Stimulated activated CD4-positive, alpha-beta T cell treated with anti-CD3 and anti-CD28 coated beads, Interleukin-2, amount 100 ng/mL, for 24 hours (primary cell): ENCODE measurements at places on chromosomes 2 and 18.

- no peak for DNase-seq
These were observed 122.5 kb downstream of the FHOD3 start for GRCh38 chr18:36419900-36420531.

GRCh38 chr2:107530046-107530445 is 296.6 kb upstream of the RGPD4 start:
- DNase-seq, result no peak

GRCh38 chr2:64036034-64036705 is 16.9 kb upstream of the VPS54 start:
- peak; percentile 26 for DNase-seq

GRCh38 chr2:133324150-133324561 is 244.1 kb downstream of the NCKAP5 start:
- DNase-seq, result no peak

DNA sequence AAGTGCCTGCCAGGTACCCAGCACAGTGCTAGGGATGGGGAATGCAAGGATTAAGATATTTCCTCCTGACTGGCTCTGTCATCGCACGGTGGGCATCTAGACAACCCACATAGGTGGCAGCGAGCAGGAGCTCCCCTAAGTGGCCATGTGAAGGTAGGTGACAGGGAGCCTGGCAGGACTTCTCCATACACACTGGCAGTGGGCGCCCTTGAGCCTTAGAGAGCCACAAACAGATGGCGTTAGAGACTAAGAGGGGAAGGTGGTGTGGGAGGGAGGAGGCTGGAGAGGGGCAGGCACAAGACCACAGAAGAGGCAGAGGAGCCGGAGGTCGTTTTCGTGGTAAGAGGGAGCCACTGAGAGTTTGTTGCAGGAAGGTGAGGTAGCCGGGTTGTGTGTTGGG is 15.2 kb downstream of the PRELID3A start:
- no peak for DNase-seq

GRCh38 chr2:216657086-216657855 is 24.1 kb downstream of the IGFBP2 start:
- DNase-seq, result no peak

DNA sequence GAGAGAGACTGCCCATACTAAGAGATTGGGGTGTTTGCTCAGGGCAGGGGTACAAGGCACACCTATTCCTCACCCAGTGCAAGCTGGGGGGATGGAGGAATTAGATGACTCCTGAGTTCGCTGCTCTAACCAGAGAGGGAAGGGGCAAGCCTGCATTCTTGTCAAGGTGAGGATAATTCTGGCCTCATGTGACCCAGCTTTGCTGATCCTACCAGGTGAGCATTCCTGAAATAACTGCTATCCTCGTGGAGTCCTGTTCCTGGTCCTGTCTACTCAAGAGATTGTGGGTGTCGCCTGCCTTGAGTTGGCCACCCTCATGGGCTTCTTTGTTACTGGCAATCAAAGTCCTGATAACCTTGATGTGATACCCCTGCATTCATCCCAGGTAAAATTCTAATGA is 206.0 kb downstream of the SPP2 start:
- no peak for DNase-seq

- DNase-seq, result no peak
These were observed 86.6 kb downstream of the SP100 start for GRCh38 chr2:230502593-230502992.

- DNase-seq, result no peak
These were observed 140.0 kb downstream of the ZEB2 start for GRCh38 chr2:144379851-144380311.

DNA sequence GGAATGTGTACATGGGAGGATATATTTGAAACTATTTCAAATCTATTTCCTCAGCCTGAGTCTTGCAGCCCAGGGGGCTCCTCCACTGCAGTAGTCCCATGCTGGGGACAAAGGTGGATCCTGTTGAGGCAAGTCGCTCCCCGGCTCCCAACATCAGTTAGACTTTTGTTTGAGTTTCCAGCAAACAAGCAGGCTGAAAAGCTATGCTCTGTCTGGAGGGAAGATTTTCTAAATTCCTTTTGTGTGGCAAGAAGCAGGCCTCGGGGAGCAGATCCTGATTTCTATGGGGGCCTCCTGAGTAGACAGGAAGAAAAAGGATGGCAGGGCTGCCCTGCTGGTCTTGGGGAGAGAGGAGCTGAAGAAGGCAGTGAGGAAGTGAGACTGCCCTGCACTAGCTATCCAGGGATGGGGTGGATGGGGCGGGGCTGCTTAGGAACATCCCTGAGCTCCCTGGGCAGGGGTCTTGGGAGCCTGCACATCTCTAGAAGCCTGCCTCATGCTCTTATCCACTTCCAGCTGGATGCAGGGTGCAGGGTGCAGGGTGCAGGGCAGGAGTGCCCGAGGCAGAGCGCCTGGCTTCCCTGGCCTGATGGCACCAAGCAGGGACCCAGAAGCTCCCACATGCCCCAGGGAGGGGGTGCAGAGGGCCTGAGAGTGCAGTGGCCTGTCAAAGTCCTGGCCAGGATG is 6.0 kb upstream of the CIB4 start:
- DNase-seq, result no peak

DNA sequence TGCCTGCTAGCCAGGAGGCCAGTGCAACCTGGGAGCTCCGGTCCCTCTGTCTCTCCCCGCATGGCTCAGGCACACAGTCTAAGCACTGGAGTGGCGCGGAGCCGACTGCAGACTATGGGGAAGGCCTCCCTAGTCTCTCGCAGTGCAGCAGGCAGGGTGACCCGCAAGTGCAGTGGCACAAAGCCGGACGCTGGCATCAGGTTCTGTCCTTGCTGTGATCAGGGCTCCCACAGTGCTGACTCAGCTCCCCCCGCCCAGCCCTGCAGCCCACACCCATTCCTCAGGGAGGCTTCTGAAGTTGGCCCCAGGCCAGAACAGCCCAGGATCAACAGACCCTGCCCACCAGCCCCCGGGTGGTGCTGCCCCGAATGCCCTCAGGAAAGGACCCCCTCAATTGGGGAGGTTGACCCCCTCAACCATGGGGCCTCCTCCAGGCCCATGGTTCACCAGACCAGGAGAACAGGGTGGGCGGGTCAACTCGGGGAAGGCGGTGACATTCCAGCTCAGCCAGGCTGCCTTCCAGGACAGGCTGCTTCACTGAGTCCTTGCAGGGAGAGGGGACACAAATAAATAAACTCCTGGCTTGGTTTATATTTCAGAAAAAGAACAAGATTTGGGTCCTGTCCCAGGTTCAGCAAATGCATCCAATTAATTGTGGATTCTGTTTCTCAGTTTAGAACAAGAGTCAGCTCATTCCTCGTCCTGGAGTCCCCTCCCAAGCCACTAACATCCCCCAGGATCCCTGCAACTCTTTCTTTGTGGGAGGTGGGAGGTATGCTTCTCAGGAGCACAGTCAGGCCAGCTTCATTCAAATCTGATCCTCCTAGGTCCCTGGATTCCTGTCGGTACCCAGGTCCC is 12.2 kb downstream of the BIN1 start:
- no peak for DNase-seq

GRCh38 chr2:151976945-151977353 is 121.9 kb downstream of the CACNB4 start:
- DNase-seq, result no peak

DNA sequence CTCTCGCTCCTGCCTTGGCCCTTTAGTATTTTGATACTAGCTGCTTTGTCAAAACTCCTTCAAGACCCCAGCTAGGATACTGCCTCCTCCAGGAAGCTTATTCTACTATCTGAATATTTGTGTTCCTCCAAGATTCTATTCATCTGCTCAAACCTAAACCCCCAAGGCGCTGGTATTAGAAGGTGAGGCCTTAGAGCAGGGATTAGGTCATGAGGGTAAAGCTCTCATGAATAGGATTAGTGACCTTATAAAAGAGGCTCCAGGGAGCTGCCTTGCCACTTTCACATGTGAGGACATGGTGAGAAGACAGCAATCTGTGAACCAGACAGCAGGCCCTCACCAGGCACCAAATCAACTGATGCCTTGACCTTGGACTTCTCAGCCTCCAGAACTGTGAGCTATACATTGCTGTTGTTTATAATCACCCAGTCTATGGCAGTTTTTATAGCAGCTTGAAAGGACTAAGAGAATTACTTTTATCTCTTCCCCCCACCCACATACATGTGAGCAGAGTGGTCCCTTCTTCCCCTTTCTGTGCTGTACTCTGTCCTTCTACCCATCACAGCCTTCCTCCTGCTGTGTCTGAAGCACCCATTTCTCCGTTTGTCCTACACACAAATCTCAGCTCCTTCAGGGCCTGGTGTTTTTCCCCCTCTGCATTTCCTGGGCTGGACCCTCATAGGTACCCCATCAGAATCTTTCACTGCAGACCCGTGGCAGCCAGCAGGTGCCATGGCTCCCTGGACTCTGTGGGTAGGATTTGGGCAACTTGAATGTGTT is 54.5 kb downstream of the HS1BP3 start:
- no peak for DNase-seq

DNA sequence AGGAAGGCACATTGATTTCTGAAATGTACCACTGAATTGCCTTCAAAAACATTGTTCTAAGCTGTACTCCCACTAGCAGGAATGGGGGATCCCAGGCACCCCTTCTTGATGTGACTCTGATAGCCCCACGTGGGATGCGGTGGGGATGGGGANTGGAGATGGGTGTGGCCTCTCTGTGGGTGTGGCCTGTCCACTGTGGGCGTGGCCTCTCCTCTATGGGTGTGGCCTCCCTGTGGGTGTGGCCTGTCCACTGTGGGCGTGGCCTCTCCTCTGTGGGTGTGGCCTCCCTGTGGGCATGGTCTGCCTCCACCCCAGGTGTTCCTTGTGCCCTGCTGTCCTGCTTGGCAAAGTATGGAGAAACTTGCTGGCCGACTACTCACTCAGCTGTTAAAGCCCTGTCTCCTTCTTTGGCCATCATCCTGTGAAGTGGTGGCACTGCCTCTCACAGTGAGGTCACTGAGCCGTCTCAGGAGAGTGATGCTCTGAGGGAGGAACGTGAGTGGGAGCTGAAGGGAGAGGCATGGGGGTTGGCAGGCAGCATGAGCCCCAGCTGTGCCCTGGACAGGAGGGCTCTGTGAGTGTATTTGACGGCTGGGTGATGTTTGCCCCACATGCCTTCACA is 6.7 kb upstream of the PARD6G start:
- DNase-seq, result peak; percentile 31

DNA sequence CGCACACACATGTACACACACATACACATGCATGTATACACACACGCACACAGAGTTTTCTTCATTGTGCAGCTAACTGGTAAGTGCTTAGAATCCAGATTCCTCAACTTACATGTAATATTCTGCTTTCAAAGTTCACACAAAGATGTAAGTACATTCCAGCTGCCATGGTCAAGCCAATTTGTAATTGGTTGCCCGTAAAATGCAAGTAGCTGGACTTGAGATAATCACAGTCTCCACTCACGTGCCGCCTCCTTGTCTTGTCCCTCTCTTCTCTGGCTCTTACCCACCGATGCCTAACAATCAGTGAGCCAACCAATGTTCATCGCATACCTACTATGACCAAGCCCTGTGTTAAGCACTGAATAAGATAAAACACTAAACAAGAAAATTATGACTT is 77.8 kb downstream of the SOCS6 start:
- DNase-seq, result no peak

DNA sequence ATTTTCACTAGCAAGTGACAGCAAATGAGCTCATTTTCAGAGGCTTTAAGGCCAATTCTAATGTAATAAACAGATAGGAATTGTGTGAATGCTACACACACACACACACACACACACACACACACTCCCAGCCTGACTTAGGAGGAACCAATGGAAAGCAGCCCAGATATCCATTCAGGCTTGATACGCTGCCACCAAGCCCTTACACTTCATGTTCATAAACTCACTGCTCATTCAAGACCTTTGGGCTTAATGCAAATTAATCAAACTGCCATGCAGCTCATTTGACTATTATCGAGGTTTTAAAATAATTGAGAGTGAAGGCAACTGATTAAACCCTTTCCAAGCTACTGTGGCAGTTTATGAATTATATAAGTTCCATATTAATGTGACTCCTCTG is 298.9 kb upstream of the NCKAP5 start:
- no peak for DNase-seq

DNA sequence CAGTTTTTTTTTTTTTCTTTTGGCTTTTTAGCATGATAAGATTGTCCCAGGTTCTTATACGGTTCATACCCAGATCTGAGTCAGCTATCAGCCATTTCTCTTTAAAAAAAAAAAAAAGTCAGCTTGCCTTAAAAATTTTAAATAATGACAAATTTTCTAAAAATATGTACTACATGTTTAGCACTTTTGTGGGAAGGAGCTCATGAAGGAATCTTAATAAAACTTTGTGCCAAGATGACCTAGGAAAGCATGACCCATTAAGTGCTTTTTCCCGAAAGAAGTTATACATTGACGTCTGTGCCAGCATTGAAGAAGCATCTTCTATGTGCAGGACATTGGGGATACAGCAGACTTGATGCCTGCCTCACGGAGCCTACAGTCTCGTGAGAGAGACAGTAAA is 4.5 kb upstream of the RBMS1 start:
- no peak for DNase-seq

GRCh38 chr2:45627911-45628310 is 16.8 kb upstream of the SRBD1 start:
- no peak for DNase-seq

DNA sequence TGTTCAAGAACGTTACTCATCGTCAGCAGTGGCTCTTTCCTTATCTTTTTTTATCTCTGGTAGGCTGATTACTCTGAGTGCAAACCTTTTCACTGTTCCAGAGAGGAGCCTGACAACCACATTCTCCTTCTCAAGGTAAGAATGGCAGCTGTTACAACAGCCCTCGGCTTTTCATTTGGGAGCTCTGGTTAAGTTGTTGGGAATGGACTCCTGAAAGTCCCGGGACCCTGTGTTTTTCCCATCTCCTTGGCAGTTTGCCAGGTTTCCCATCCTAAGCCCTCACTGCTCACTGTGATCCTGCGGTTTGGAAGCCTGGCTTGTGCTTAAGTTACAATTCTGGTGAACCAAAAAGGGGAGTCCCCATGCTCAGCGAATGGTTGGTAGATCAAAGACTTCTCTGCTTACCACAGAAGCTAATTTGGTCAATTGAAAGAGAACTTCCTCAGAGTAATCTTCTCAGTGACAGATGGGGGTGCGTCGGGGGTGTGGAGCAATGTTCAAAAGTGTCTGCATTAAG is 122.3 kb downstream of the LYPD6B start:
- DNase-seq, result peak; percentile 20

DNA sequence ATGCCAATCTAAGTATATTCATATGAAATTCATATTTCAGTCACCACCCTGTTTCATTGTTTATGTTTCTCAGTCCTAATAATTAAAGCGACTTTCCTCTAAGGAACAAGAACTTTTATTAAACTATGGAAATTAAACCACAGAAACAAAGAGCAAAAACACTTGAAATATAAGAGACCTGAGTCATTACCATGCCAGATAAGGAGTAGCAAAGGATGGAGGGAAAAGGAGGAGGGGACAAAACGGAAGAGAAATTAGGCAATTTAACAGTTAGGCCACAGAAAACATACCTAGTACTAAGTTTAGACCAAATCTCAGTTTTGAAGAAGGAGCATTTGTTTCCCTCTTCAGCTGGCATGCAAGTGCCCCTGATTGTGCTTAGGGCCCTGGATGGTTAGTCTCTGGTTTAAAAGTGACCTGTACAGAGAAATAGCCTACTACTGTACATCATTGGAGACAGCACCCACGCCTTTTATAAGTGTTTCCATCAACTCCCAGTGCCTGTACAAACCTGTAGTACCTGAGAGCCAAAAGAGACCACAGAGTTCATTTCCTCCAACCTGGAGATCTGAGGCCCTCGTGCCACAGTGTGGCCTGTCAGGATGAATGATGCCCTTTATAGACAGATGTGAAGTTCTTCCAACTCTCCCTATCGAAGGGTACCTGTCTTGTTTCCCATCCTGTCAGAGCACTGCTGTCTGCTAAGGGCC is 74.5 kb downstream of the SPATS2L start:
- no peak for DNase-seq
